ENCODE measurements at places on chromosomes 1 and 21.

GRCh38 chr1:244858357-244858756 is 6.0 kb downstream of the HNRNPU start:
- no peak for DNase-seq

GRCh38 chr1:32273391-32274208 is 18.3 kb upstream of the HDAC1 start:
- DNase-seq, result no peak

GRCh38 chr1:9689971-9690381 is 38.4 kb downstream of the PIK3CD start:
- no peak for DNase-seq

- DNase-seq, result no peak
Measured at GRCh38 chr1:7570311-7570710, 200.8 kb upstream of the VAMP3 start.

- DNase-seq, result no peak
Measured at GRCh38 chr1:9882296-9882944, 27.6 kb downstream of the CTNNBIP1 start.

GRCh38 chr1:222582099-222582774 is 7.5 kb downstream of the TAF1A start:
- no peak for DNase-seq

DNA sequence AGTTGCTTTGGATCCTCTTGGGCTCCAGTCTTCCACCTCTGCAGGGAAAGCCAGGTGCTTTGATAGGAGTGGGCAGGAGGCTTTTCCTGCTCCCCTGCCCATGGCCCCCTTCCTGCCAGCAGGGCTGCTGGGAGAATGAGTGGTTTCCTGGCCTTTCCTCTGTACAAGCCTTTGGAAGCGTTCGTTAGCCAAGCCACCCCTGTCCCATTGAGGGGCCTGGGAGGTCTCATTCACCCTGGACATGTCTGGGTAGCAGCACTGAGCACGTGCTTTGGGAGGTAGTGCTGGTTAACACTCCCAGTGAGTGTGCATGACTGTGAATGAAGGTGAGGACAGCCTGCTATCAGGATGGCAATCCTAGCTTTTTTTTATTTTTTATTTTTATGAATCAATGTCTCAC is 118.5 kb upstream of the CACNA1E start:
- no peak for DNase-seq

DNA sequence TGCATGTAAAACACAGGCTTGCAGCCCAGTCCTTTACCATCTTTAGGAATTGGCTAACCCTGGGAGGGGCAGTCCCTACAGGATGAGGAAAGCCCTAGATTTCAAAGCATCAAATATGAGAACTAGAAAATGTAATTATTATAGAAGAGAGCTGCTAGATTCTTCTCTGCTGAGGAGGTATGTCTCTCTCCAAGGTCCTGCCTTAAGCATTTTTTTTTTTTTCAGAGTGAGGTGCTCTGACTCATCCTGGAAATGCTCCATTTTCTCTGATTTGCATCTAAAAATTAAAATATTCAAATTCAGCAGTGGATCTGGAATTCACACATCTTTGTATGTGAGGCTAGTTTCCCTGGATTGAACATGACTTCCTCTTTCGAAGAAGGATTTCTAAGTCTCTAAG is 149.8 kb downstream of the ZNF648 start:
- DNase-seq, result no peak

DNA sequence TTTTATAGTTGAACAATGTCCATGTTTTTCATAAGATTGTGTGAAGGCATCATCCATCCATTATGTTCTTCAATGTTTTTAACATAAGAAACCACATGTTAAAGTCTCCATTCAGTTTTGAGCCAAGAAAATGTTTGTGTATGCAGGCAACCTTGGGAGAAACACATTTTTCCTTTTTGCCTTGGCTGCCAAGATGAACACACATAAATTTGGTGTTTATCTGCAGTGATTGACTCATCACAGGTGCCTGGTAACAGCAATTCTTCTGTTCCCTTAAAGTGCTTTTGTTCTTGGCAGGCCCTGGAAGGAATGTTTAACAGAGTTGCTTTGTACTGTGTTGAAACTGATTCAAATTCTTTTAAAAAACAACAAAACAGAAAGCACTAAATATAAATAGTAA is 709.9 kb upstream of the ADGRL4 start:
- no peak for DNase-seq

- DNase-seq, result no peak
Measured at GRCh38 chr1:6127587-6128163, 52.4 kb downstream of the CHD5 start.

DNA sequence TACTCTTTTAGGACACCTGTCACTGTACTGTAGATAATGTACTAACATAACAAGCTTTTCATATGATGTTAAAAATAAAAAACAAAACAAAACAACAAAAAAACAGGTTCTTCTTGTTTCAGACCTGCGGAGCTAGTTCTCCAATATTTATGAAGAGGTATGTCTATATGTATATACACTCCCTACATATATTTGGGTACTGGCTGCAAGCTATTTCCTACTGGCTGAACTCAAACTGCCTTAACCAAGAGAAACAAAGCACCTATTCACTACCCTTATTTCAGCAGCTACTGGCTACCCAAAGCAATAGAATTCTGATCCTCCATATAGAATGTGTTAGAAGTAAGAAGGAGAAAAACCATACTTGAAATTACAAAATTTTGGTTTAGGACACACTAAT is 73.5 kb downstream of the ABL2 start:
- no peak for DNase-seq

- DNase-seq, result no peak
Measured at GRCh38 chr1:239448911-239449310, 62.5 kb downstream of the CHRM3 start.

DNA sequence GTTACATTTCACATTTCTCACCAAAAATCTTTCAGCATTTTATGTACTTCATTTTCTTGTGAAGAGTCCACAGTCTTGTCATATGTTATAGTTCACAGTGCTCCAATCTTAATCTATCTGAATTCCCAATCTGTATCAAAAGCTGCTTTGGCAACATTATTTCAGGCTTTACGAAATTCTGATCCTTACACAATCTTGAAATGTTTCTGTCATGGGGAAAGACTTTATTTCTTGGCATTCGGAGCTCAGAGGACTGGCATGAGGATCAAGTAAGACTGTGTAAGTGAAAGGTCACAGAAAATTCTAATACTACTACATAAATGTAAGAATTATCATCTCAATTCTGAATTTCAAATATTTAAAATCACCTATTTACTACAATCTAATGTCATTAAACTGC is 2.0 kb downstream of the USP33 start:
- no peak for DNase-seq

DNA sequence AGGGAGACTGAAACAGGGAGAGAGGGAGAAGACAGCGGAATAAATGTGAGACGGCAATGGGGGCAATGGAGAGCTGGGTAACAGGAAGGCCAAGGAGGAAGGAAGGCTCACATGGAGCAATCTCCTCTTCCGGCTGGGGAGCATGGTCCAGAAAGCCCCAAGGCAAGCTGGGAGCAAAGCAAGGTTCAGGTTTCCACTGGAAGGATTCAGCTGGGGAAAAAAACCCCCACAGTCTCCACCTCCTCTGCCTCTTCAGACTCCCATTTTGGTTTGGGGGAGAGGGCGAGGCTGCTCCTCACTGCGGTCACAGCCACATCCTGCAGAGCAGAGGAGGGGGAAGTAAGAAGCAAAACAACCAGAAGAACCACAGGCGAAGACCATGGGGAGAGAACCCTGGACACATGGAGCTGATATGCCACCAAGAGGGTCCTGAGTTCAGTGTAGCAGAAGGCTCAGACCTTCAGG is 650 bp downstream of the TNFAIP8L2 start:
- no peak for DNase-seq

DNA sequence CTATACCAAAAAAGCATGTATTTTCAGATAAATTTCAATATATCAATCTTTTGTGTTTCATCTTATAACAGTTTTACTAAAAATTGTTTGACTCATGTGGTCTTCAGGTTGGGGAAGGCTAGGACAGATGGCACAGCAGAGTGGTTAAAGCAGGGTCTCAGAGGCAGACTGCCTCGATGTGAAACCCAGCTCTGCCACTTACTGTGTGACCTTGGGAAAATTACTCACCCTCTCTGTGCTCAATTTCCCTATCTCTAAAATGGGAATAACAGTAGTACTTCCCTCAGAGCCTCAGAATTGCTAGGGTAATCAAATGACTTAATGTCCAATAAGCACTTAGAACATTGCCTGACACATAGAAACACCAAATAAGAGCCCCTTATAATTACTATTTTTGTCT is 262.1 kb upstream of the FMN2 start:
- no peak for DNase-seq

- DNase-seq, result no peak
Measured at GRCh38 chr1:61569303-61569621, 155.7 kb downstream of the TM2D1 start.

DNA sequence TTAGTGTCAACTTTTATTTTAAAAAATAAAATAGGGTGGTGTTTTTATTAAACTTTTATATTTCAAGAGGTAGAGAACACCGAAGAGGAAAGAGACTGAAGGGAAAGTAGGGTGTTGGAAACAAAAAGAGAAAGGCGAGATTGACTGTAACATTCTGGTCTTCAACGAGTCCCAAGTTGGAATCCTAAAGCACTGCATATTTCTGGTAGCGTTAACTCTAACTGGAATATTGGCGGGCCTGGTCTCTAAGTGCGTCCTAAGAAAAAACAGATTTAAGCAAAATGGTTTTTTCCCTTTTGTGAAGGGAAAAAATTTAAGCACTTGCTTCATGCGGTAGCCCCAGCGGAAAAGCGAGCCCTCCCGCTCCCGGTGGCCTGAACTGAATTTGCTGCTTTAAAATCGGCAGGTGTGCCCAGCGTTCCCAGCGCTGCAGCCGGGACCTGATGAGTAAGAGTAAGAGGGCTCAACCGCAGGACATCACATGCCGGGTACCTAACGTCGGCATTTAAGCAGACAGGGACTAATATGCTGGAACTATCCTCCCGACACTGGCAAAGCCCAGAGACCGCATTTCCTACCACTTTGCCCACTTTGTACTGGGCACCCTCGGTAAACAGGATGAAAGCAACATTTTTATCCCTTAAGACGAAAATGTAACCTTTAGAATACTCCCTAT is 30.5 kb upstream of the NFIA start:
- no peak for DNase-seq

GRCh38 chr1:55368698-55369097 is 153.5 kb upstream of the USP24 start:
- no peak for DNase-seq

GRCh38 chr1:151457911-151458801 is 1.1 kb downstream of the POGZ start:
- DNase-seq, result peak; percentile 84

- DNase-seq, result no peak
Measured at GRCh38 chr1:192272732-192273131, 44.1 kb upstream of the RGS21 start.

GRCh38 chr1:74771913-74772515 is 39.1 kb downstream of the TYW3 start:
- DNase-seq, result peak; percentile 71

DNA sequence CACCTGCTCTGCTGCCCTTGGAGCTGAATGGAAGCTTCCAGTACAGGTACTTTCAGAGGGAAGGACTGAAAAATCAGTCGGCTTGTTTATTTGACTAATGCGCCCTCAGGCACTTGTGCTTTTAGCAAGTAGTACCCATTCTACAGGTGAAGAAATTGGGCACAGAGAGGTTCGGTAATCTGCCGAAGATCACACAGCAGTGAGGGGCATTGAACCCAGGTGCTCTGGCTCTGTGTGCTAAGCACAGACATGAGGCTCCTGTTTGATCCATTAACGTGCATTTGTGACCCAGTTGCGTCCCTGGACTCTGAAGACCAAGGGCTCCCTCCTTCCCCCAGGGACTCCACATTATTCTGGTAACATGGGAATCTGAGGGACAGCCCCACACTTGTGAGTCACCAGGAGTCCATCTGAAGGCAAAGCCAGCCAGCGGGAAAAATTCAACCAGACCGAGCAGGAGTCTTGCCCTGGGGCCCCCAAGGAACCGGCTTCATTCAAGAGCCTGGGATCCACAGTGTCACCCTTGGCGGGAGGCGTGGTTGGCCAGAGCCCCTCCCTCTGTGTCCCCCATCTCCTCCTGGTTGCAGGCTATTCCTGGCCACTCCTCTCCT is 192.4 kb upstream of the ARHGEF16 start:
- DNase-seq, result no peak
